ENCODE measurements at places on chromosomes 2 and 18. TPM values are rescaled to one million over a fixed set of nuclear protein-coding genes. Genes with fewer than 3 reads are reported as not detected.

- H3K4me1 ChIP-seq = peaks cover 3% of the 10 kb centered on the region
- no peaks in the 10 kb centered on the region for H3K36me3 ChIP-seq
- H3K4me3 ChIP-seq = no peak overlapping the region
- no peaks in the 10 kb centered on the region for H3K27me3 ChIP-seq
- no peak for DNase-seq
These were observed 77.1 kb upstream of the GALNT5 start for GRCh38 chr2:157180359-157180758.

DNA sequence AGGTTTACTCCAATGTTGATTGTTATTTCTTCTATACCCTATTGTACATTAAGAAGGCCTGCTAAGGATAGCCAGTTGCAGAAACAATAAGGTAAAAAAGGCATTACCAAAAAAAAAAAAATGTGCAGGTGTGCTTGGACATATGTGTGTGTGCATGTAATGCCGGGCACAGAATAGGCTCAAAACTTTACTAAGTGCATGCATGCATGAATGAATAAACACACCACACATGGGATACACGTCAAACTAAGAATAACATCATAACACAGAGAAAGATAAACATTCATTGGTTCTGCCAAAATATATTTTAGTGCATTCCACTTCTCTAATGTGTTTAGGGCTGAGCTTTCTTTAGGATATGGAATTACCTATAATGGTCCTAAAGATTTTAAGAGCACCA lies 298.2 kb downstream of the TCF4 start:
- no peaks in the 10 kb centered on the region for H3K36me3 ChIP-seq
- H3K27me3 ChIP-seq = no peaks in the 10 kb centered on the region
- H3K4me3 ChIP-seq = no peak overlapping the region
- peaks cover 28% of the 10 kb centered on the region for H3K4me1 ChIP-seq
- no peak for DNase-seq

DNA sequence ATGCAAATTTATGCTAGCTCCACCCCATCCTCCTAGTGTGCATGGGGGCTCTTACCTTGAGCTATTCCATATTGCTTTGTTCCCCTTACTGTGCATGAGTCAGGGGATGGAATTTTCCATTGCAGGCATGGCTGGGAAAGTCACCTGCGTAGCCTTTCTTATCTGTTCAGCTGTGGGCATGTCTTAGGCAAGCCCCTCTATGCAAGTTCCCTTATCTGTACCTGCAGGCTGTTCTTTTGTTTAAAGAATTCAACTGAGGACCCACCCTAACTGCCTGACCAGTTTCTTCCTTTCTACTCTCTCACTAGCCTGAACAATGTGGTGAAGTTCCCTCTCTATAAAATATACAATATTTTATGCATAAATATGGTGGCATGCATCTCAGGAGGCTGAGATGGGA lies 54.2 kb upstream of the CDCA7 start:
- no peak for DNase-seq
- H3K27ac ChIP-seq = no peak overlapping the region
- H3K4me3 ChIP-seq = no peak overlapping the region
- H3K4me1 ChIP-seq = no peaks in the 10 kb centered on the region

GRCh38 chr2:191929288-191929687 lies 82.4 kb upstream of the CAVIN2 start:
- H3K36me3 ChIP-seq = no peaks in the 10 kb centered on the region
- no peak overlapping the region for H3K27ac ChIP-seq
- peaks cover 16% of the 10 kb centered on the region for H3K4me1 ChIP-seq
- peak; percentile 48 for DNase-seq
- no peaks in the 10 kb centered on the region for H3K27me3 ChIP-seq

DNA sequence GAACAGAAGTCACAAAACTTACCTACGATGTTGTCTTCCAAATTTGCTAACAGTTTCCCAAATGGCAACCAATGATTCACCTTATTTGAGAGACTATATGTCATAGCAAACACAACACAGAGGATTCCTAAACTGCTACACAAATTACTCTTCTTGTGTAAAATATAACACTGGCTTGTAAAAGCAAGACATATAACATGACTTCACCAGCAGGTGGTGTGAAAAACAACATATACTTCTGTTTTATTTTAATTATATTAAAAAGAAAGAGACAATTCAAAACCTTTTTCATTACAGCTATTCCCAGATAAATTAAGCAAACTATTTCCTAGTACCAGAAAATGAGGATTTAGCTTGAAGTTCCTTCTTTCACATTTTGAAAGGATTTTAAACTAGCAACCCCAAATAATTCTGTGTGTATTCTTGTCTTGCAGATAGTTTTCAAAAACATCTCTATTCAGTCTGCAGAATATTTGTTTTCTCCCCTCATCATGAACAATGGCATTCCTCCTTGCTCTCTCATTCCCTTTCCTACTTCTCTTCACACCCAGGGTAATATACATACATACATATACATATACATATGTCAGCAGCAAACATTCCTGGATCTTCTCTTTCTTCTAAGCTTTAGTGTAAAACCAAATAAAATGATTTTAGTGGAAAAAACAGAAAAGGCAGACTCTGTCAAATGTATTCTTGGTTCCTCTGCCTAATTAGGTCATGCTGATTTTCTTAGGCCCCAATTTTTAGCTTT lies 62.1 kb downstream of the SCN3A start:
- H3K27me3 ChIP-seq = no peaks in the 10 kb centered on the region
- no peak overlapping the region for H3K27ac ChIP-seq
- no peaks in the 10 kb centered on the region for H3K36me3 ChIP-seq
- DNase-seq = no peak
- H3K4me1 ChIP-seq = no peaks in the 10 kb centered on the region

- H3K27ac ChIP-seq = no peak overlapping the region
- no peak for DNase-seq
- no peak overlapping the region for H3K4me3 ChIP-seq
- no peaks in the 10 kb centered on the region for H3K27me3 ChIP-seq
These were observed 6.0 kb downstream of the NCK2 start for GRCh38 chr2:105750735-105751134.

DNA sequence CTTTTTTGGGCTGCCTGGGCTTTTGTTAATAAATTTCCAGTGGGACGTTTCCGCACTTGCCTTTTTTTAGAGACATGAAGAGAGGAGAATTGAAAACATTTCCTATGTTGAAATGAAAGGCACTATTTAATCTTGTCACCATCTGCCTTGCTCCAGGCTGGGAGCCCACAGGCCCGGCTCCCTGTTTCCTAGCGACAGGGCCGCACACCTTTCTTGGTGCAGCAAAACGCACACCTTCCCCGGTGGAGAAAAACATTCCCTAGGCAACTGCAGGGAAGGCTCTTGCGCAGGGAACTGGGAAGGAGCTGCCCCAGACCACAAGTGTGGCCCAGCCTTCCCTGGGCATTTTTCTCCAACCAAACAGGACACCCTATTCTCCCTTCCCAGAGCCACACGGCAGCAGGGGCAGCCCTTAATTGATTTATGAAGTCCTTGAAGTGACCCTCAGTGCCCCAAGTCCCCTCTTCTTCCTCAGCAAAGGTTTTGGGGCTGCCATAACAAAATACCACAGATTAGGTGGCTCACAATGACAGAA lies 132.9 kb upstream of the MSH6 start:
- H3K4me3 ChIP-seq = no peak overlapping the region
- H3K27me3 ChIP-seq = no peaks in the 10 kb centered on the region
- no peaks in the 10 kb centered on the region for H3K36me3 ChIP-seq
- peaks cover 10% of the 10 kb centered on the region for H3K4me1 ChIP-seq
- no peak overlapping the region for H3K27ac ChIP-seq

- H3K27ac ChIP-seq = peak overlapping the region; percentile 66
- H3K27me3 ChIP-seq = no peaks in the 10 kb centered on the region
- H3K4me3 ChIP-seq = no peak overlapping the region
- DNase-seq = peak; percentile 68
These were observed 141.8 kb downstream of the CTIF start for GRCh38 chr18:48680339-48681250.

GRCh38 chr2:13696601-13697000 lies 935.9 kb upstream of the LRATD1 start:
- no peak overlapping the region for H3K27ac ChIP-seq
- DNase-seq = no peak
- H3K27me3 ChIP-seq = no peaks in the 10 kb centered on the region
- H3K4me1 ChIP-seq = no peaks in the 10 kb centered on the region

DNA sequence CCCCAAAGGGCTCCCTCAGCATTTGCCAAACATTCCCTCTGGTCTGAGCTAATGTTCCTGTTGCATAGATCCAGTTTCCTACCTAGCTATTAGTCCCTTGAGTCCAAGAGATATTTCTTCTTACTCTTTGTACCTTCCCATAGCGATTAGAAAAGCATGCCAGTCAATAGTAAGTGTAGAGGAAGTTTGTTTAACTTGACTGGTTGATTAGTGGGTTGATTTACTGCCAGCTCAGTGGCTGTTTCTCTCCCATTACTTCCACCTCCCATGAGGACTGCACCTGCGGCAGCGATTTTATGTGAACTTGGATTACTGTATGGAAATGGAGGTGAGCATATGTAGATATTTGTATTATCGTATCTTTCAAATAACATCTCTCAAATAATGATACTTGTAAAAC lies 1748.4 kb upstream of the CELF4 start:
- H3K4me1 ChIP-seq = no peaks in the 10 kb centered on the region
- no peaks in the 10 kb centered on the region for H3K27me3 ChIP-seq
- H3K4me3 ChIP-seq = no peak overlapping the region
- H3K27ac ChIP-seq = no peak overlapping the region
- H3K36me3 ChIP-seq = no peaks in the 10 kb centered on the region
- DNase-seq = no peak

GRCh38 chr2:98801921-98802321 lies 71.0 kb upstream of the MGAT4A start:
- H3K4me3 ChIP-seq = no peak overlapping the region
- H3K4me1 ChIP-seq = peaks cover 20% of the 10 kb centered on the region
- DNase-seq = no peak
- H3K27me3 ChIP-seq = no peaks in the 10 kb centered on the region
- no peaks in the 10 kb centered on the region for H3K36me3 ChIP-seq

- no peaks in the 10 kb centered on the region for H3K27me3 ChIP-seq
- no peak for DNase-seq
- no peaks in the 10 kb centered on the region for H3K36me3 ChIP-seq
These were observed 250.5 kb upstream of the ATP5MC3 start for GRCh38 chr2:175432021-175432420.

DNA sequence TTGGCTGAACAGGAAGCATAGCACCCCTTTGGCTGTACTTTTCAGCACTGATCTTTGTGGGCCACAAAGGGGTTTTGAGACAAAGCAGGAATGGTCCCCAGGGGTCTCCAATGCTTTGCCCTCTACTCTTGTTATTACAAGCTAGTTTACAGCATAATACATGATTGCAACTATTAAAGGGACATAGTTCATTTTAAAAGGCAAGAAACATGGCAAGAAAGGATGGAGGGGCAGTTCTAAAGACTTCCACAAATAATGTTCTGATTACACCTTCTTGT lies 196.6 kb downstream of the FHOD3 start:
- peak overlapping the region; percentile 52 for H3K27ac ChIP-seq
- no peak overlapping the region for H3K4me3 ChIP-seq
- DNase-seq = no peak
- H3K36me3 ChIP-seq = no peaks in the 10 kb centered on the region
- H3K27me3 ChIP-seq = no peaks in the 10 kb centered on the region
- no peaks in the 10 kb centered on the region for H3K4me1 ChIP-seq

DNA sequence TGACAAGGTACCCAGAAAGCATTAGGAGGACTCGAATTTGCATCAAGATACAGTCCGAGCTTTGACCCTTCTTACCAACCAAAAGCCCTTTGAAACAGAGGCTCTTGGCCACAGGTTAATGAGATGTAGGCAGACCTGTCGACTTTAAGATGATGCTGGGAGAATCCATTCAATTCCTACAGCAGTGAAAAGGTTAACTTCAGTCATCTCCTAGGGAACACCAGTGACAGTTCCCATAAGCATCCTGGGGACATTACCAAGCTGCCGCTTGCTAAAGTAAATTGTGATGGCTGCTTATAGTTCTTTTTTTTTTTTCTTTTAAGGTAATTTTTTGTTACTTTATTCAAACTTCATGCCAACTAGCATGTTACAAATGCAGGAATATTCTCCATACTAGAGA lies 379.3 kb downstream of the SOX11 start:
- no peaks in the 10 kb centered on the region for H3K36me3 ChIP-seq
- peaks cover 7% of the 10 kb centered on the region for H3K4me1 ChIP-seq
- no peak for DNase-seq
- no peaks in the 10 kb centered on the region for H3K27me3 ChIP-seq

DNA sequence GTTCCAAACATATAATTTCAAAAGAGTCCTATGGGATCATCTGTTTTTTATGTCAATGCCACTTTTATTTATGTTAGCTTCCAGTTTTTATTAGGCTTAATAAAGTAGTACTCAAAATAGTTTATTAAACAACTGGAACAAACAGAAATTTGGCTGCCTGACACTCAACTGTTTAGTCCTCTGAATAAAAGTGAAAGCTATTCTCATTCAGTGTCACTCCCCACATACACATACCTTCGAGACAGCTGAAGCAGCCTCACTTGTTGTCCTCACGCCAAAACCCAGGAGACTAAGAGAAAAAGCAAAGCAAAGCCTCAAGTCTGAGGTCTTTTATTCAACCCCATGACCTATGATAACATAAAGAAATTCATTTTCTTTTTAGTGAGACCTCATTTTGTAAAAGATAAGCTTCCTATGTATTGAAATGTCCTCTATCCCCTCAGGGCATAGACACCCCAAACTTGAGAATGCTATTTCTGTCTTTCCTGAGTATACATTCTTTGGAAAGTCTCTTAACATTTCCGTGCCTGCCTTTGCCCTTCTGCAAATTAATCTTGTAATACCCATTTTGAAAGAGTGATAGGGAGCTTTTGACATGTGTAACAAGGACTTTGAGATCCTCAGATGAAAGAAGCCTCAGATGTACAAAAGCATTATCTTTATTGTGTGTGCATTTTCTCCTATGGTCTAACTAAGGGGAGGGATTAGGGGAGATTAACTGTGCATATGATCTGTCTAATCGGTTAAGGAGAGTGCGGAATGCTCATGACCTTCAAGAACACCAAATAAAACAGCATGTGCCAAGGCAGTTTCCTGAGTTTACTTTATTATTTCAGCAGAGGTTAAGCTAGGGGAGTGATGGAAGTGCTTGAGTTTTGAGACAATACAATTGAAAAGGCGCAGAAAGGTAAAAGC lies 1523.7 kb upstream of the PIK3C3 start:
- no peak overlapping the region for H3K27ac ChIP-seq
- H3K4me1 ChIP-seq = no peaks in the 10 kb centered on the region
- no peaks in the 10 kb centered on the region for H3K27me3 ChIP-seq
- no peaks in the 10 kb centered on the region for H3K36me3 ChIP-seq
- peak; percentile 36 for DNase-seq

- H3K27ac ChIP-seq = no peak overlapping the region
- DNase-seq = peak; percentile 49
- H3K4me1 ChIP-seq = no peaks in the 10 kb centered on the region
- H3K27me3 ChIP-seq = no peaks in the 10 kb centered on the region
- no peaks in the 10 kb centered on the region for H3K36me3 ChIP-seq
These were observed 208.1 kb upstream of the KLHL14 start for GRCh38 chr18:32980896-32981295.

GRCh38 chr2:54187331-54187730 lies 68.7 kb downstream of the TSPYL6 start:
- H3K4me1 ChIP-seq = no peaks in the 10 kb centered on the region
- no peak overlapping the region for H3K27ac ChIP-seq
- H3K36me3 ChIP-seq = peaks cover 2% of the 10 kb centered on the region
- H3K27me3 ChIP-seq = no peaks in the 10 kb centered on the region
- no peak overlapping the region for H3K4me3 ChIP-seq

GNLY gene
- total RNA-seq = 12.1 TPM

COL6A3 gene
- 459 TPM for total RNA-seq

LOXHD1 gene
- 1.9 TPM for total RNA-seq

AMER3 gene
- total RNA-seq = 0.09 TPM

ATOH8 gene
- 38.6 TPM for total RNA-seq

NCKAP1 gene
- 93.7 TPM for total RNA-seq
